ENCODE measurements at places on chromosomes 2 and 18. TPM values are rescaled to one million over a fixed set of nuclear protein-coding genes. Genes with fewer than 3 reads are reported as not detected.
A peak's percentile ranks its signal among the peaks of the same experiment; 100 is the strongest.

GRCh38 chr2:96104487-96104861 is 11.9 kb downstream of the ADRA2B start:
- no peak for DNase-seq
- no peak overlapping the region for H3K27ac ChIP-seq
- no peak overlapping the region for H3K4me3 ChIP-seq

DNA sequence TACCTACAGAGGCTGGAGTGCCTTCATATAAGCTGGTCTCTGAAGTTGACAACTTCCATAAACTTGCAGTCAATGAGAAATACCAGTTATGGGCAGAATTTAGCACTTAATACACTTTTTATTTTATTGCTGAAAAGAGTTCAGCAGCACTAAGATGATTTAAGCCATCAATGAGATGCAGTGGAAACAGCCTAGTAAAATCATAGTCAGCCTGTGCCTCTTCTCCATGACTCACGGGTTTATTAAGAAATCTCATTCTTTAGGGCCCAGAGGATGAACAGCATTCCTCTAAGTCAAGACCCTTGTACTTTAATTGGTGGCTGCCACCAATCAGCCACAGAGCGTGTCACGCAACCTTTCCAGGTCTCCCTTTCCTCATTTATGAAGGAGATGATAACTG is 1357.9 kb upstream of the CELF4 start:
- H3K27ac ChIP-seq = no peak overlapping the region
- no peaks in the 10 kb centered on the region for H3K36me3 ChIP-seq
- H3K27me3 ChIP-seq = no peaks in the 10 kb centered on the region
- no peak for DNase-seq

DNA sequence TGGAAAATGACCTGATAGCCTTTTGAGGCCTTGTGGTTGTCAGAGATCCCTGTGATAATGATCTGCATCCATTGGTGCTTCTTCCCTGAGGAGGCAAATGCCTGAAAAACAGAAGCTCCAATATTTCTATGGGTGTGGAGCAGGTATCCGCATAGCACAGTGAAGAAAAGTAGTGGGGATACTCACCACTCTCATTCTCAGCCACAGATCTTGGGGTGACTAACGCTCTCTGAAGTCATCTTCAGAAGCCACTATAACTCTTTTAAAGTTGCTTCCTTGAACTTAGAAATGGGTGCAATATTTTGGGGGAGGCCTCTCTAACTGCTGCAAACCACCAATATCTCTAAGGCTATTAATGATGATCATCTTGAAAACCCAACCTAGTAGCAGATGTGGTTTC is 46.2 kb downstream of the ARHGAP15 start:
- DNase-seq = no peak
- H3K27me3 ChIP-seq = no peaks in the 10 kb centered on the region
- no peaks in the 10 kb centered on the region for H3K36me3 ChIP-seq
- H3K27ac ChIP-seq = no peak overlapping the region

- H3K4me1 ChIP-seq = no peaks in the 10 kb centered on the region
- H3K4me3 ChIP-seq = no peak overlapping the region
- DNase-seq = no peak
- H3K27ac ChIP-seq = no peak overlapping the region
Measured at GRCh38 chr18:26460449-26461091, 87.8 kb downstream of the KCTD1 start.

DNA sequence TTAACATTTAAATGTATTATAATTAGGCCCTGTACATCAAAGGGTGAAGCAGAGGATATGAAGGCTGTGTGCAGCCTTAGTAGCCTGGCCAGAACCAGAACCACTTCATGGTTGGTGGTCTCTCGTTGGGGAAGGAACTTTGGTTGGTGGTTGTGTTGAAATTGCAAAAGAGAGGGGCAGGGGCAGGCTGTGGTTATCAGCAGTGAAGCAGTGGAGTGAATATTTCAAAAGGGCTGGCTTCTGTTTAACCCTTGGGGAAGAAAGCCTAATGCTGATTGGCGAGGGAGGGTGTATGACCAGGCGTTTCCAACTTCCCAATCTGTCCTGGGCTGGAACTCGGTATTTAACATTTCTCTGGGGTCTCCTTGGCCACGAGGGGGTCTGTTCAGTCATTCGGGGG is 51.2 kb upstream of the LYPD6B start:
- no peak for DNase-seq
- no peaks in the 10 kb centered on the region for H3K36me3 ChIP-seq
- no peaks in the 10 kb centered on the region for H3K4me1 ChIP-seq
- H3K27ac ChIP-seq = no peak overlapping the region
- no peaks in the 10 kb centered on the region for H3K27me3 ChIP-seq

DNA sequence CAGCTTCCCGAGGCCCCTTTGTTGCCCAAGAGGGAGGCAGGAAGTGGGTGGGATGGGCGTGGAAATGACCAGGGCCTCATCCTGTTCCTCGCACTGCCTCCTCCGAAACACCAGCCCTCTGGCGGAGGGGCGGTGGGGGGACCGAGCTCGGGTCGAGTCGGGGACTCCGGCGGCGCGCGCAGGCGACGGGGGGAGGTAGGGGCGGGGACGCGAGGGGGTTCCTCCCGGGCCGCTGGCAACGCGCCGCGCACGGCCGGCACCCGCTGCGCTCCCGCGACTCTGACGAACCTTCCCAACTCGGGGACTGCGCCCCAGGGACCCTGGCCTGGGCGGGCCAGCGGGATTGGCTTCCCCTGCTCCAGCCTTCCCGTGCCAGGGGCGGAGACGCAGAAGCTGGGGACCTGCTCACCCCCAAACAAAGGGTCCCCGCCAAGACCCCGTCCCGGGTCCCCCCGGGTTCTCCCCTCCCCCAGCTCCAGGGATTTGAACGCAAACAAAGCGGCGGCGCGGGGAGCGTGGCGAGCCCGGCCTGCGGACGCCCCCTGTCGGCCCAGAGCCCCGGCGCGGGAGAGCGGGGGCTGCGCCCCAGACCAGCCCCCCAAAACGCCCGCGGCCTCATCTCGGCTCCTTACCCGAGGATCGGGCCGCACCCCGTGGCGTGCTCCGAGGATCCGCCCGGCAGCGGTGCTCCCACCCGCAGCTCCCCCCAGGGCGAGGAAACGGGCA is 1.2 kb downstream of the SEMA4C start:
- H3K27me3 ChIP-seq = no peaks in the 10 kb centered on the region
- H3K27ac ChIP-seq = peak overlapping the region; percentile 94
- peak overlapping the region; percentile 61 for H3K4me3 ChIP-seq
- no peaks in the 10 kb centered on the region for H3K36me3 ChIP-seq

DNA sequence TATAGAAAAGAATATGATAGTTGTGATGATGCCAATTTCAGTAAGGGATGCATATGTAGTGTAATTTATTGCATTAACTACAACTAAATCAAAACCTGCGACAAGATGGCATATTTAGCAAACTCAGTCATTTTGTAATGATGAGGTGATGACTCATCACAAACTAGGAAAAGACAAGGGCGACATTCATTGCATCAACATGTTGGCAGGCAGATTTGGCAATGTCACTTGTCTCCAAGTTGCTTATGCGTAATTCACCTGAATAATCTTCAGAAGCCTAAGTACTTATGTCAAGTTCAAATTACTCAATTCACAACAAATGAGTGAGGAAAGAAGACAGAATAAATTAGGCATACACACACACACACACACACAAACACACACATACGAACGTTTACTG is 273.2 kb upstream of the RGPD4 start:
- no peak overlapping the region for H3K4me3 ChIP-seq
- H3K27ac ChIP-seq = no peak overlapping the region
- no peak for DNase-seq
- no peaks in the 10 kb centered on the region for H3K27me3 ChIP-seq
- no peaks in the 10 kb centered on the region for H3K4me1 ChIP-seq
- H3K36me3 ChIP-seq = no peaks in the 10 kb centered on the region

DNA sequence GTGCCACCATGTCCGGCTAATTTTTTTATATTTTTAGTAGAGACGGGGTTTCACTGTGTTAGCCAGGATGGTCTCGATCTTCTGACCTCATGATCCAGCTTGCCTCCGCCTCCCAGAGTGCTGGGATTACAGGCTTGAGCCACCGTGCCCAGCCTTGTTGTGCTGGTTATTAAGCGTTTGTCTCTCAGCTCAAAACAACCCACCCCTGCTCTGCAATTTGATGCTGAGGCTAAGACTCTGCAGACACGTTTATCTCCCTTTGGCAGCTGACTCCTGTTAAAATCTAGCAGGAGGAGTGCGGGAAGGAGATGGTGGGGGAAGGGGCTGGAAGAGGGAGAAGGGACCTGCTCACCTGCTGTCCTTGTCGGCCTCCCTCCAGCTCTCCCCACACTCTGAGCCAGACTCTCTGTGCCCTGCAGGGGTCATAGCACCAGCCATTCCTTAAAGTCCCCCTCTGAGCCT is 29.9 kb upstream of the IMPA2 start:
- H3K36me3 ChIP-seq = no peaks in the 10 kb centered on the region
- H3K4me3 ChIP-seq = no peak overlapping the region
- H3K4me1 ChIP-seq = no peaks in the 10 kb centered on the region
- no peak overlapping the region for H3K27ac ChIP-seq

DNA sequence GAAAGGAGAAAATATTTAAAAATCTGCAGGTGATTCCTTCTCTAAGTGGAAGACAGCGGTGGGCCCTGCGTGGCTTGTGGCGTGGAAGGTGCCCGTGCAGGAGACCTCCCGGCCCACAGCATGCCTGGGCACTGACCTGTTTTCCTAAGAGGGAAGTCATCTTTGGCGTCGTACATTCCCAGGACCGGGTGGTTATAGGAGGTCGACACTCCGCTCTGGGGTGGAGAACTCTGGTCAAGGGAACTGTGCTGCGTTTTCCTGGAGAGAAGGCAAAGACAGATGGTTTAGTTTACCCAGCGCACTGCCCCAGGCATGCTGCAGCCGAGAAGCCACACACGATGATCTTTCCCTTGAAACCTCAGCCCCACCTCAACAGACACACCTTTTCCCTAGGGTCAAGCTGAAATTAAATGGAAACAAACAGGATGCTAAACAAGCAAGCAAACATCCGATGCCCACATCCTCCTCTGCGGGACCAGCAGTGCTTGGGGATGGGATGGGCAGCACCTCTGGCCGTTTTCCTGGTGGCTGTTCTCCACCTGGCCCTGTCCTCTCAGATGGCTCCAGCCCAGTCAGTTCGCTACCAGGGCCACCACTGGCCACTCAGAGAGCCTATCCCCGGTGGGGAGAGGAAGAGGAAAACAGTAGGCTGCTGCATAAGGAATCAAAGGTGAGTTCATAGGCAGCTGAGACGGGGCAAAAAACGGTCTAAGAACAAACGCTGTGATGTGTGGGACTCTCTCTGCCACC is 244.1 kb downstream of the HDAC4 start:
- no peak overlapping the region for H3K4me3 ChIP-seq
- no peak overlapping the region for H3K27ac ChIP-seq
- peaks cover 5% of the 10 kb centered on the region for H3K4me1 ChIP-seq
- no peaks in the 10 kb centered on the region for H3K36me3 ChIP-seq

GRCh38 chr2:9867881-9868280 is 24.6 kb downstream of the TAF1B start:
- no peak overlapping the region for H3K27ac ChIP-seq
- H3K4me1 ChIP-seq = no peaks in the 10 kb centered on the region
- H3K27me3 ChIP-seq = no peaks in the 10 kb centered on the region
- H3K4me3 ChIP-seq = no peak overlapping the region

DNA sequence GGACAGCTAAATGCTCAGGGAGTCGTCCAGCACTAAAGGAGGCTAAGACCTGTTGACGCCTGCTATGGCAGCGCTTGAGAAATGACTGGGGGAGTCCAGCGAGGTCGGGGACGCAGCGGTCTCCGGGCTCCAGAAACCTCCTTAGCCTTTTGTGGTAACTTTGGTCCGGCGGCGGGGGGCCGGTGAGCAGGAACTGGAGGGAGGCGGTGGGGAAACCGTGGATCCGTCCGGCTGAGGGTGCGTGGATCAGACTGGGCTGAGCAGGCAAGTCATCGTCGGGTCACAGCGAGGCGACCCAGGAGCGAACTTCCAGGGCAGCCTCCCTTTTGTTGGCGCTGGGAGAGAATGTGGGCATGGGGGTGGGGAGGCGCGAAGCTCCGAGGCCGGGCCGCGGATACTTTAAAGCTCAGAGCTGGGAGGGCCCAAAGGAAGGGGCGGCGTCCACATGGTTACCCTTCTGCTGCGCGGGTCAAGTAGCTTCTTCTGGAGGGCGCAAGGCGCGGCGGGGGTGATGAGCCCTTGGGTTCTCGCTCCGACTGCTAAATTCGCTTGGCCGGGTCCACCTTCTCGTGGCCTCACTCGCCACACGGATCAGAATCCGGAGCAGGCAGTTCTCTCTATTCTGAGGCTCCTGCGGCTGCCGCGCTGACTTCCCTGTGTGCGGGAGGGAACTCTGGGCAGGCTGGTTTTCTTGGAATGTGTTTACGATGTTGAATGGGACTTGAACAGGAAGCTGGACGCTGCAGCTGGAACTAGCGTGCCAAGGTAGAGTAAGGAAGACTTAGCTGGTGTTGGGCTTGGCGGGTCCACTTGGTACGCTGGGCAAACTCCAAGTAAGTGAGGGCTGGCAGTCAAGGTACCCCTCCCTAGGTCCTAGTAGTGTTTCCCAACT is 920 bp downstream of the GULP1 start:
- peak; percentile 81 for DNase-seq
- peak overlapping the region; percentile 90 for H3K4me3 ChIP-seq
- peak overlapping the region; percentile 98 for H3K27ac ChIP-seq
- no peaks in the 10 kb centered on the region for H3K27me3 ChIP-seq

- peak; percentile 67 for DNase-seq
- peak within 1 kb of the TSS; percentile 84 for H3K4me3 ChIP-seq
- H3K27ac ChIP-seq = peak within 1 kb of the TSS; percentile 97
- H3K27me3 ChIP-seq = no peaks in the 10 kb centered on the region
Measured at GRCh38 chr2:160493227-160494028, at the start of gene RBMS1. Gene RBMS1 (minus strand): TSS chr2:160493807. CDS start chr2:160493363, 444 bp downstream.

DNA sequence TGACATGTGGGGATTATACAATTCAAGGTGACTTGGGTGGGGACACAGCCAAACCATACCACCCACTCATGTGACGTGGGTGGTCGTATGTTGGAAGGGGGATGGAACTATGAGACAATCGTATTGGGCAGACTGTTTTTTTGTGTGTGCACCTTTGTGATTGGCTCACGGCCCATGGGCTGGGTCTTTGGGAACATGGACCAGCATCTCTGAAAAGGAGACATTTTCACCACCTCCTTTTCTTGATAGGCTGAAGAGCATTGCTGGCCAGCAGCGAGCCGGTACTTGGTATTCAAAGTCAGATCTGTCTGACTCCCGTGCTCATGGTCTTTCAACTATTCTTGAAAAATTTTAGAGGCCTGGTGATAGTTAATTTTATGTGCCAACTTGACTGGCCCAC is 62.1 kb downstream of the DIPK1C start:
- no peaks in the 10 kb centered on the region for H3K4me1 ChIP-seq
- H3K27me3 ChIP-seq = no peaks in the 10 kb centered on the region
- DNase-seq = no peak
- H3K36me3 ChIP-seq = no peaks in the 10 kb centered on the region
- no peak overlapping the region for H3K27ac ChIP-seq
- H3K4me3 ChIP-seq = no peak overlapping the region

- no peak overlapping the region for H3K27ac ChIP-seq
- H3K27me3 ChIP-seq = no peaks in the 10 kb centered on the region
- no peak overlapping the region for H3K4me3 ChIP-seq
- H3K4me1 ChIP-seq = no peaks in the 10 kb centered on the region
Measured at GRCh38 chr2:124586835-124587234, 561.7 kb downstream of the CNTNAP5 start.

GRCh38 chr18:79883461-79884293 is 67.8 kb downstream of the SLC66A2 start:
- no peak for DNase-seq
- H3K36me3 ChIP-seq = no peaks in the 10 kb centered on the region
- no peaks in the 10 kb centered on the region for H3K4me1 ChIP-seq
- no peak overlapping the region for H3K27ac ChIP-seq
- no peak overlapping the region for H3K4me3 ChIP-seq
- no peaks in the 10 kb centered on the region for H3K27me3 ChIP-seq

LAMA1 gene
- 2.3 TPM for total RNA-seq

OTOS gene
- not detected for total RNA-seq

EVX2 gene
- not detected for total RNA-seq

ZDBF2 gene
- total RNA-seq = 33.7 TPM

RESP18 gene
- not detected for total RNA-seq

RIT2 gene
- not detected for total RNA-seq

SERPINB4 gene
- not detected for total RNA-seq

ABCB11 gene
- total RNA-seq = not detected

All from uterus (tissue), 4 donors.